Cardiac muscle cell (in vitro differentiated cells and primary cell): ENCODE measurements at places on chromosomes 11 and 22. TPM values are rescaled to one million over a fixed set of nuclear protein-coding genes. Genes with fewer than 3 reads are reported as not detected.

Gene RTN4R
- polyA plus RNA-seq = 5.2 and 7.4 TPM in 2 replicates

Gene B4GALNT4
- polyA plus RNA-seq = 35.8 and 44.1 TPM in 2 replicates

Gene C22orf31
- not detected in 2 replicates for polyA plus RNA-seq

Gene OR10S1
- not detected in 2 replicates for polyA plus RNA-seq

Gene LMO2
- 27.7 and 33.4 TPM in 2 replicates for polyA plus RNA-seq

Gene OOSP4A
- not detected in 2 replicates for polyA plus RNA-seq

Gene NFAM1
- polyA plus RNA-seq = 0.97 and 1.9 TPM in 2 replicates

Gene TSGA10IP
- 0.25 and 1.1 TPM in 2 replicates for polyA plus RNA-seq

Gene NPAS4
- polyA plus RNA-seq = 1.5 TPM in 1 of 2 replicates, not detected in the other

Gene CCDC188
- polyA plus RNA-seq = not detected in 2 replicates

Gene TCN2
- 7.6 and 7.8 TPM in 2 replicates for polyA plus RNA-seq

DNA sequence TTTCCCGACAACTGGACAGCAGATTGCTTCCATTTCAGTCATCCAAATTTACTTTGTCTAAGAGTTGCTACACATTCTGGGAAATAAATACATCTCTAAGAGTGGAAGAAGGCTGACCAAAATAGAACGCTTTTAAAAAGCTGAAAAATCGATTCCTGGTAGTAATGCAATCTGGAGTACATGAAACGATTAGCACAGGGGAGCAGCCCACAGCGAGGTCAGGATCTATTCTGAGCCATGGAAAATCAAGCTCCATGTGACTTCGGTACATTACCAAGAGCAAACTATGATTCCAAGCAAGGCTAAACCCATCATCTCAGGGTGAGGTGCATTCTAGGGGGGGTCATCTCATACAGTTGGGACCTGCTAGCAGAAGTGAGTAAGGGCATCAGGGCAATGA is 249.3 kb downstream of the BLID start:
- no peak for DNase-seq

DNA sequence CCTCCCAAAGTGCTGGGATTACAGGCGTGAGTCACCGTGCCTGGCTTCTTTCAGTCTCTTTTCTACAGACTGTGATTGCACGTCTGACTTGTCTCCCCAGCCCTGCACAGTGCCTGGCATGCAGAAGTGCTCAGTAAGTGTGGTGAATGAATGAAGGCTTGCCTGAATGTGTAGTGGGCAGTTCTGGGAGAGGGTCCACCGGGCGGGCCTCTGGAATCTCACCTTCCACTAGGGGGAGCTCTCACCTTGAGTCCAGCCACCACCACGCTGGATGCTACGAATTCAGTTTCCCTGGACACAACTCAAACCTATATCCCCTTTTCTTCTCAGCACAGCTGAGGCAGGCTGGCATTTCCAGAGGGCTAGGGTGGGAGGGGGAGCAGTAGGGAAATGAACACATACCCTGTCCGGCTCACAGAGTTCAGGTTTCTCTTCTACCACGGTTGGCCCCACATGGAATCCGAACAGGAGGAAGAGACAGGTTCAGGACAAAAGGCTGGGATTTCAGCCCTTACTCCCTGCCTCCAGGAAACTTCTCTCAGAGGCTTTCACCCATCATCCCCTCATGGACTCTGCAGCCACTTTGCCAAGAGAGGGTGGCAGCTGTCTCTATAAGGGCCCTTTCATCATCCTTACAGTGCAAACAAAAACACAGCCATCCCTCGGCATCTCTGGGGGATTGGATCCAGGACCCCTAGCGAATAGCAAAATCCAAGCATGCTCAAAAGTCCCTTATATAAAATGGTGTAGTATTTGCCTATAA is 86.8 kb downstream of the NECTIN1 start:
- DNase-seq = peak; percentile 28

DNA sequence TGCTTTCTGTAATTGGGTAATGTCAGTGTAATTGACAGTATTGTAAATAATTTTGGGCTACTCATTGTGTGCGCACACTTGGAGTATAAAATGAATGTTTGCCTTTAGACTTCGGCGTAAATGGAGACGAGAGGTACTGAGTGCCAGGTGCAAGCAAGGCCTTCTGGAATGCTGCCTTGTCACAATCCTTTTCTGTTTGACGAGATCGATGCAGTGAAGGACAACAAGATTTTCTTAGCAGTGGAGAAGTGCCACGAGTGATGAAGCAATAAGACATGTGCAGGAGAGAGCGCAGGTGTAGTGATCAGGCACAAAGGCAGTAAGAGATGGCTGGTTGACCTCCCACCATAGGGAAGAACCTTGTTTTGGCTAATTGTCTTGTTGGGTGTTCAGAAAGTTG is 67.5 kb downstream of the DDX10 start:
- no peak for DNase-seq

- DNase-seq = no peak
Measured at GRCh38 chr11:128733440-128734102, 39.7 kb downstream of the FLI1 start.

DNA sequence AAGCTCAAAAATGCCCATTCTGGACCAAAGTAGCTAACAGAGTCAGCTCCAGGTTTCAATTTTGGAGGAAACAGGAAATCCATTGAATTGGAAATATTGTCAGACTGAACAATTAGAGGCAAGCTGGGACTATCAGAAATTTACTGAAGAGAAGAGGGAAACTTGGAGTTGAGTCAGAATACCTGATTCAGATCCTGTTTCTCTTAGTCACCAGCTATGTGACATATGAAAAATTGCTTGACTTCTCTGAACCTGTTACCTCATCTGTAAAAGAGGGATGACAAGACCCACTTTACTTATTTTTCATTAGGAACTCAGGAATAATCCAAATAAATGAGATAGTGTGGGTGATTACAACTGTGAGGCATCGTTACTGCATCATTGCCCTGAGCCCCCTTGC is 148.9 kb upstream of the CADM1 start:
- DNase-seq = no peak

DNA sequence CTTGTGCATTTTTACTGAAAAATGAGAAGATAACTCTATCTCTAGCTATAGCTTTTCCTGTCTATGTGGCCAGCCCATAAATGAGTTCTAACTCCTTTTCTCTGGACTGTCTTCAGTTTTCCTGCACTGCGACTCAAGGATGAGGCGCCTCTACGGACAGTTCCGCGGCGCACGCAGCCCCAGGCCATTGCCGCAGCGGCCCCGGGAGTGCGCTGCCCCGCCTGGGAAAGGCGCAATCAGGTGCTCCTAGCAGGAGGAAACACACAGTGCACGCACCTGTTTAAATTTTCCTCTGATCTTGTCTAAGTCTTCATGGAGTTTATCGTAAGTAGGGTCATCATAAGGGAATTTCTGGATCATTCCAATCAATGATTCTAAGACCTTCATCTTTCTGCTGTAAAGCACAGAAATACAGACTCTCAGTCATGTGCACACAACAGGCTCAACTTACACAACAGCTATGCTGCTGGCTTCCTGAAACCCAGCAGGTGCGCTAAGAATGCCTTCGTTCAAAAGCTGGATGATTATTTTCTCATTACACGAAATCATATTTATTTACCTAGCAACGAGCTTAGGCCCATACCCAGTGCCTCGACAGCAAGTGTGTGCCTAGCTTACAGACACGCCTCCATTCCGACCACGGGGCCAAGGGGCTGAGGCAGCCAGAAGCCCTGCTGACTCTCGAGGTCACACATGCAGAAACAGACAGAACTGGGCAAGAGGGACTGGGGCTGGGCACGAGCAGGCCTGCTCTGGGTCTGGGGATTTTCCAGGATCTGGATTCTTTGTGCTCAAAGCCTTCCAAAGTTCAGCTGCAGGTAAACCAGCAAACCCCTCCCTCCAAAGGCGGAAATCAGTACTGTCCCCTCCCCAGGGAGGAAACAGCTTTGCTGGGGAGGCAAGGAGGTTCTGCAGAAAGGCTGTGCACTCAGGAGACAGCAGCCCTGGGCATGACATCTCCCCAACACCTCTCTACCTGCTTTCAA is 7.2 kb downstream of the LTO1 start:
- no peak for DNase-seq

DNA sequence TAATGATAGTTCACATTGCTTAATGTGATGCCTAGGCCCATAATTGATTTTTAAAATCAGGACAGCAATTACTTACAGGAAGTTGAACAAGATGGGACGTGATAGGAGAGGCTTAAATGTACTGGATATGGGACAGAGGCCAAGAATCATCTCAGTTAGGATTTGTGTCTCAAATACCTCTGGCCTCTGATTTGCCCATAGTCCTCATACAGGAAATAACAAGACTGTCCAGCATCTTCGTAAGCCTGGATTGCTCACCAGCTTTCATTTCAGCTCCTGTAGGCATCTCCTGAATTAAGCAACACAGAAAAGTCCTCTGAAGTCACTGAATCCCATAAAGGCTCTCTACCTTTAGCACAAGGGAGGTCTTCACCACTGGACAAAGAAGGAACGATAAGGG is at the start of gene MRGPRX3:
Gene MRGPRX3 (plus strand): TSS at position 231 of the 400 bp plus-strand sequence. CDS start 4,632 bp downstream, outside the sequence.
- DNase-seq = peak; percentile 8

DNA sequence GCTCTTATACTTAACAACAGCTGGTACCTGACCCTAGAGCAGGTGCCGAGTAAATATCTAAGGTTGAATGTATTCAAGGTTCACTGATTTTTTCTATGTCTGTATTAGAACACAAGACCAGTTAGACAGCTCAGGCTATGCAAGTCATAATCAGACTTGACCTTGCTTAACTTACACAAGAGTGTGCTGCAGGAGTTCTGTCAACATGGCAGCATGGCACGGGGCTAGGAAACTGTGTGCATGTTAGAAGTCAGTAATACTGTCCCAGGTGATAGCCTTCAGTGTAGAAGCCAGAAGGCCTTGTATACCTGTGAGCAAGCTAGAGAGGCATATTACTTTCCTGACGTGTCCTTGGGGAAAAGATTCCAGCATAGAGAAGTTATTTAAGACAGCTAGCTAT is 253.1 kb downstream of the FAT3 start:
- DNase-seq = no peak

DNA sequence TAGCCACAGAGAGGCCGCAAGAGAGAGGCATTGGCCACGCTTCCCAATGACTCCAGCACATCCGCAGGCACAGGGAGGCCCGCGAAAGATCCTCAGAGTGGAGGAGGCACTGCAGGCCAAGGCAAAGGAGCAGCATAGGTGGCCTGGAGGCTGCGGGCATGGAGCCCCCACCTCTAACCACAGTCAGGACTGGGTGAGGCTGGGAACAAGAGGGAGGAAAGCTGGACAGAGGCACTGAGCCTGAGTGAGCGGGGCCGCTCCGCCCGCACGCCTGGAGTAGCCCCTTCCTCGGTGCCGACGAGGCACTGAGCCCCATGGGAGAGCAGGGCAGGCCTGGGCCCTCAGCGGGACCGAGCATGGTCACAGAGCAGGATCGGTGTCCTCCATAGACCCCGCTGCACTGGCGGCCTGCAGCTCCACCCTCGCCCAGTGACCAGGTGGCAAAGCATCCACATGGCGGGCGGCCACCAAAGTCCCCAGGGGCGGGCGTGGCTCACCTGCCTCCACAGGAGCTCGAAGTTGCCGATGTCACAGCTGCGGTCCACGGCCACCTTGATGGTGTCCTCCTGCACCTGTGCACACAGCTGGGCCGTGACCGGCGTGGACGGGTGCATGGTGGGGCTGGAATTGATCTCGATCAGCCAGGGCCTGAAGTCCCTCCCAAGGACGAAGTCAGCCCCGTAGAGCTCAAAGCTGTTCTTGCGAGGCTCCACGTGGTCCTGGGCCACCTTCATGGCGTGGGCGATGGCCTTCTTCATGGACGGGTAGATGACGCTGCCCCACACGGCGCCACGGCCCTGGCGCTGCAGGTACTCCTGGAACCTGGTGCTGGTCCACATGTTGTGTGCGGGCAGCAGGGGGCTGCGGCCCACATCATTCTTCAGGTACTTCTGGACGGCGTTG is 18.9 kb upstream of the IL17REL start:
- no peak for DNase-seq

DNA sequence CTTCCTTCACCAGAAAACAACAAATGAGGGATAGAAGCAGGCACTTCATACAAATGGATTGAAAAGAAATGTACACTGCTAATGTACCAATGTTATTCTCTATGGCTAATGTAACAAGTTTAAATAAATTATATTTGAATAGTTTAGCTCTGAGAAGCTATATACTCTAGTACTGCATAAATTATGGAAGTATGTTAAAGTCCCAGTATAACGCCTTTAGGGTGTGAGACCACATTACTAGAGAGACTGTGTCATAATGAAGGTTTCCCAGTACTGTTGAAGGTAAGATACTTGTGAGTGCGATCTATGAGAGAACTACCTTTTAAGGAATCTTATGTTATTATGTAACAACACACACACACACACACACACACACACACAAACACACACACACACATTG is 39.8 kb upstream of the GAB2 start:
- no peak for DNase-seq

GRCh38 chr22:47209547-47210023 is 447.1 kb downstream of the TBC1D22A start:
- DNase-seq = no peak

- DNase-seq = no peak
Measured at GRCh38 chr11:120941000-120941399, 82.9 kb upstream of the TBCEL start.

DNA sequence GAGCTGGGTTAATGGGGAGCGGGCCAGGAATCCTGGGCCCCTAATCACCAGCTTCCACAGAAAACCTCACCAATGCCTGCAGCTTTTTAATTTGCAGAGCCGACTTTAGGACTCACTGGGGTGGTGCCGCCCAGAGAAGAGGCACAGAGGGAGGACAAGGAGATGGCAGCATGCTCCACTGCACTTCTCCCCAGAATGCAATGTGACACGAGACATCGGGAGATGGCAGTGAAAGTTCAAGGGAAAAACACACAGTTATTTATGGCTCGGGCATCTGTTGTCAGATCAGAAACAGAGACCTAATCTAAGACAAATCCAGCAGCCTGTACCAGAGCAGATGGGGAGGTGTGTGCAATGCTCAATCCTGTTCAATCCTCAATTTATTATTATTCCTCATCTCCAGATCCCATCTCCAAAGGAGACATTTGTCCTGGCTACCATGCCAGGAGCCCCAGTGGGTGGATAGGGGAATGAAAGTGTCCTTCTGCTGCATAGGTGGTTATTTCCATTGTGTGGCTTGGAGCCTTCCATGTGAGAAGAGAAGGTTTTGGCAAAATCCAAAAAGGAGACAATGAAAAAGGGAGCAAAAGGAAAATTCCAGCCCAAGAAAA is 250.0 kb downstream of the NXPE2 start:
- no peak for DNase-seq

DNA sequence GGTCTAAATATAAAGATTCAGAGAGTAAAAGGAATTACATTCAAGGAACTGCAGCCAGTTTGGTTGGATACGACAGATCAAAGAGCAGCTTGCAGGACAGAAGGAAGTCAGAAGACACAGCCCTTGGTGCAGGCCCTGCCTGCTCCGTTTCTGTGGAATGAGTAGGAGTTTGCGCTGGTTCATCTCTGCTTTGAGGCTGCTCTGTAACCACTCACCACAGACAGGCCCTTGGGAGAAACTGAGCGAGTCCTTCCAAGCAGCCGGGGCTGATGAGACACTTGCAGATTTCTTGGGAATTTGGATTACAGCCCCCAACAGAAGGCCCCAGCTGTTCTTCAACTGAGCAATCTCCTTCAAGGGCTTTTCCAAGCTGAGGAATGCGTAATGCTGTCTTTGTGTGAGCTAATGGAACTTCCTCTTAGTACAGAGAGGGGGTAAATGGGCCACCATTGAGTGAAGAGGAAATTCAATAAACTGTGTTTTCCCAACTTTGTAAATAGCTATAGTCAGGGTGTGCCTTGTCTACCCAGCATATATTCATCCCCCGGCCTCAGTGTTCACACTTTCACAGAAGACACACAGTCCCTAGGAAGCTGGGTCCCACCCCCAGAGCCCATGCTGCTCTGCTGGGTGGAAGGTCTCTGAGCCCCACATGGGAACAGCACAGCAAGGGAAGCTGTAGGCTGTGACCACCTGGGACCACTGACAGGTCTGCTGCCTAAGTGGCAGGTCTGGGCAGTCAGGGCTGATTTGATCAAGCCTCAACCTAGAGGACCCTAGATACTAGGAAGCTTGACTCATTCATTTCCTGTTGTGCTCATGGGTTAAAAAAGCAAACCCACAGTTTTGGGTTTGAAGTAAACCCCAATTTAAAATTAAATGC is 16.6 kb downstream of the IL10RA start:
- DNase-seq = no peak
